ENCODE measurements at places on chromosomes 11 and 22.
A peak's percentile ranks its signal among the peaks of the same experiment; 100 is the strongest.

DNA sequence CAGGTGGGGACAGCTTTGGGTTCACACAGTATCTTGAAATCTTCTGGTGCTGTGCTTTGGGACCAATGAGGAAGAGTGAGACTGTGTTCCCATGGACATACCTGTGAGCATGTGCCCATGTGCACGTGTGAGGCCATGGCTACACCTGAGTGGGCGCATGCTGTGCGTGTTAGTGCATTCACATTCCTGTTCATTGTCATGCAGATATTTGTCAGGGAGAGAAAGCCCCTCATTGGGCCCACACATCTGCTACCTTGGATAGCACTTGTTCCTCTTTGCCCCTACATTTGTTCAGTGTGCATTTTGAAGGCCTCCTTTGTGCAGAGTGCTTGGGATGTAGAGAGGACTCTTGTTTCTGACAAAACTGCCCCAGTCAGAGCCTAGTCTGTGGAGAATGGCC, 154.3 kb upstream of the E2F8 start:
- no peak for DNase-seq

DNA sequence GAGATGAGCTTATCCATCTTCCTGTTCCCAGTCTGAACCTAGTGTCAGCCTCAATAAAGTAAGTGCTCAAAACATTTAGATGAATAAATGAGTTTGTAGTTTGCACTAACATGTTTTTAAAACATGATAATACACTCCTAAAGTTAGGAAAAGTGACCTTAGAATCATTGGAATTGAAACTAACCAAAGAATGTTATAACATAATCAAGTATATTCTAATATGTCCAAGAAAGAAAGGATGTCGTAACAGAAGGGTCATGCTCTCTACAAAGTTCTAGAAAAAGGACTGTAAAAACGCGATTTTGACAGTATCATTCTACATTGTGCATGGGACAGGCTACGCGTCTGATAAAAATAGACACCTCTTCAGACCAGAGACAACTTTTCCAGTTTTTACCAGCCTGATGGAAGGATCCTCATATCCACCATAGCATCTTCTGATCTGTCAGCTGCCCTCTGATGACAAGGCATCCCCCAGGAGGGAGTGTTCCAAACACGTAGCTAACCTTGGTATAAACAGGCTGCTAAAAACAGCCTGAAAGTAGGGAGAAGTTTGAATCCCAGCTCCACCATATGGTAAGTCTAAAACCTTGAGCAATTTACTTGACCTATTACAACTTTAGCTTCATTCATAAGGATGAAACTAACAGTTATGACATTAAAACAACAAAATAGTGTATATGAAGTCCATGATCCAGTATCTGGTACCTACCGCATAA, 30.2 kb downstream of the CLMP start:
- DNase-seq, result no peak

GRCh38 chr11:86151174-86152005, 82.5 kb upstream of the PICALM start:
- peak; percentile 87 for DNase-seq

DNA sequence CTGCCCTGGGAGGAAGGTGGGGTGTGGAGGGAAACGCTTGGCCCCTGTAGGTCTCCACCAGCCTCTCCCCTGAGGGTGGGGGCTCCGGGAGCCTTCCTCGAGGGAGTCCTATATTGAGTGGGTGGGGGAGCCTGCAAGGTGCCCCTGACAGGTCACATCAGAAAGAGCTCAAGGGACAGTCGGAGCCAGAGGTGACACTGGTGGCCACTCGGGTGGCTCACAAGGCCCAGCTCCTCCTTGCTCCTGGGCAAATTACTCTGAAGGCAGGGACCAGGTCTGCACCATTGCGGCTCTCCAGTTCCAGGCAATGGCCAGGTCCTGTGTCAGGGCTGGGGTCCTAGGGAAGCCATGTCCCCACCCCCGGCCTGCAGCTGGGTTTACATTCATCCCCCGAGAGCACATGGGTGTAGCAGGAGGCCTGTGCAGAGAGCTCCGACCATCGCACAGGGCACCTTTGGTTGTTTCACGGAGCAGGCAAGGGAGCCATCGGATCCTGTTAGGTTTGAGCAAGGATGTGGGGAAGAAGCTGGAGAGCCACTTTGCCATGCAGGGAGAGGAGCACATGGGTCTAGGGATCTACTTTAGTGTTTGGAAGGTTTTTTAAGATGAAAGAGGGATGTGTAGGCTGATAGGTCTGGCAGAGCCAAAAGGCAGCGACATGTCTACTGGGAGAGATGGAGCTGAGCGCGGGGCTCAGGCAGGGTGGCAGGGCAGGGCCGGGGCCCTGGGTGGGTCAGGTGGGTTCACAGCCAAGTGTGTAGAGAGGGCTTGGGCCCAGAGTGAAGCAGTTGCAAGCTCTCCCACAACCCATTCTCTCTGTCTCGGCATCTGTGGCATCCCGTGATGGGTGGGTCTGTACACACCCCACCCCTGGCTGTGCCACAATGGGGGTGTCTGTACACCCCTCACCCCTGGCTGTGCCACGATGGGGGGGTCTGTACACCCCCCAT, 14.8 kb downstream of the CCND1 start:
- DNase-seq, result no peak

DNA sequence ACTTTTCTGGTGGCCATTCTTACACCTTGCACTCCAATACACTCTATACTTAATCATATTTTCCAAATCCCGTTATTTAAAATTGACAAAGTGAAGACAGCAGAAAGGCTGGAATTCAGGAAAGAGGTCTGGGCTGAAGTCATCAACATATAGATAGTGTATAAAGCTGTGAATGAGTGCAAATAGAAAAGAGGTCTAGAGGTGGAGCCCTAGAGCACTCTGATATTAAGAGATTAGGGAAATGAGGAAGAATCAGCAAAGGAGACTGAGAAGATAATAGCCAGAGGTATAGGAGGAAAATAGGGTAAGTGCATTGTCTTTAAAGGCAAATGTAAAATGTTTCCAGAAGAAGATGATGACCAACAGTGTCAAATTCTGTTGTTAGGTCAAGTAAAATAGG, 7.9 kb downstream of the CTR9 start:
- DNase-seq, result no peak

DNA sequence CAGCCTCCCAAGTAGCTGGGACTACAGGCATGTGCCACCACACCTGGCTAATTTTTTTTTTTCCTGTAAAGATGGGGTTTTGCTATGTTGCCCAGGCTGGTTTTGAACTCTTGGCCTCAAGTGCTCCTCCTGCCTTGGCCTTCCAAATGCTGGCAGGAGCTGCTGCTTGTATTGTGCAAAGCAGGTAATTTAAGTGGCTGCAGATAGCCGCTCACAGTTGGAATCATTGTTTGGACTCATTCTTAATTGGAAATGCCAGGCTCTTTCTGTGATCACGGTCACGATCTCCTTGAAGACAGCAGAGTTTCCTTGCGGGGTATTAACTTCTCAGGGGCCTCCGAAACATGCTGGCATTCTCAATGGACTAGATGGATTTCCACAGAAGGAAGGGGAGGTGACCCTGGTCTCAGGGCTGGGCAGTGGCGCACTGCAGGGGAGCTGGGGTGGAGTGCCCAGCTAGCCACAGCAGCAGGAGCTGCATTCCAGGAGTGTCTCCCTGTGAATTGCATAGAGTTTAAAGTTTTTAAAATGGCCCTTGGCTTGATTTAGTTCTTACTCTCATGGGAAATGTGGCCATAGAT, 136.1 kb downstream of the MORC2 start:
- no peak for DNase-seq

GRCh38 chr11:118684187-118684586, 4.7 kb upstream of the TREH start:
- no peak for DNase-seq

DNA sequence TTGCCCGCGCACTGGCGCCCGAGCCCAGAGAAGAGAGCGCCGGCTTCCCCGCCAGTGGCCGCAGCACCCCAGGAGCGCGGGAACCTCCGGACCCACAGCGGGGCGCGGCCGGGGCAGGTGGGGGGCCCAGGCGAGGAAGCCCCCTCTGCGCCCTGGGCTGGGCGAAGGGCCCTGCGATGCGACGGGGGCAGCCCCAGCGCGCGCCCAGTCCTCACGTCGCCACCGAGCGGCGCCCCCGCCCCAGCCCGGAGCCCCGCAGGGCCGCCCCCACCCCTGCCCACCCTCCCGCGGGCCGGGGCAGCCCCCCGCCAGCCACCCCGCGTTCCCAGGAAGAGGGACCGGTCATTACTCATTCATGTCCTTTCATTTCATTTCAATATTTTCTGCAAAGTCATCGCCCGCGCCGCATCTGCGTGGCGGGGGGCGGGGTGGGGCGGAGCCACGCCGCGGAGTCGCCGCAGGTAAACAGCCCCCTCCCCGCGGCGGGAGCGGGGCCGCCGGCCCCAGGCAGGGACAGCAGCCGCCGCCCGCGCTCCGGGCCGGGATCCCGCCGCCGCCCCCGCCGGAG, 673 bp upstream of the PANX2 start:
- DNase-seq, result no peak

DNA sequence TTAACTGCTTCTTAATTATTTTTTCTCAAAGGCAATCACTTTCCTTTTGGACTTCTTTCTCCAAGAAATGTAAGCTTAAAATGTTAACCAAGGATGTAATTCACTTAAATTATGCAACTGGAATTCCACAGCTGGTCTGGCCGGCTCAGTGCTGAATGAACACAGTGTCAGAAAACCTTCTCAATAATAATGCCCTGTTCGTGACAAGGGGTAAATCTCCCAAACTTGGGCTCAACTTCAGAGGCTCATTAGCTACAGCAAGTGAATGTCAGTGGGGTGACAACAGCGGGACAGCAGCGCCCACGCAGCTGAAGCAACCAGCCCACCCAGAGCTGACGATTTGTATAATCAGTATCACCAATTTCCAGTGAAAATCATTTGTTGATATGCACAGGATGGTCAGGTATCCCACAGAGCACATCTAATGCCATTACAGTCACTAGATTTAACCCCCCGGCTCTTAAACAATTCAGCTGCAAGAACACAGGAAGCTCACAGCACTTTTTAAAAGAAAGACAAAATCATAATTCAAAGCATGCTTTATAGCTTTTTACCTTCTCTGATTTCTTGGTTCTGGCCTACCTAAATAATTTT, 704.8 kb downstream of the DLG2 start:
- DNase-seq, result no peak

All from CMK (cell line).